ENCODE measurements at places on chromosomes 13 and 19. TPM values are rescaled to one million over a fixed set of nuclear protein-coding genes. Genes with fewer than 3 reads are reported as not detected.

The B3GNT8 gene
- total RNA-seq, result under 0.01 TPM

The PGLYRP2 gene
- total RNA-seq, result not detected

The OR7D2 gene
- total RNA-seq, result not detected

DNA sequence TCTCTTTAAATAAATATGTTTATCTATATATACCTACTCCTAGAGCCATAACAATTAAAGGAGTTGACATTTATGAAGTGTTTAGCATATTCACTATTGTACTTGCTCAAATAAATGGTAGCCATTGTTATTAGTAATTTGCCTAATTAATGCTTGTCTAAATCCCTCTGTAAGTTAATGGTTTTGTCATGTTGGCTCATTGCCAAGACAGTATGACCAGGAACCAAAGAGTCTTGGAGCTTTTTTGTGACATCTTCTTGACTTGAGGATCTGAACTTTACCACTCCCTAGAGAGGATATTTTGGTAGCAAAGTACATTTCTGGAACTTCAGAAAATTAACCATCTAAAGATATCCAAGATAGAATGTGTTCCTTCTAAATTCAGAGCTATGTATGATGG is 15.5 kb downstream of the FRY start:
- DNase-seq, result no peak

The CNFN gene
- total RNA-seq, result not detected

DNA sequence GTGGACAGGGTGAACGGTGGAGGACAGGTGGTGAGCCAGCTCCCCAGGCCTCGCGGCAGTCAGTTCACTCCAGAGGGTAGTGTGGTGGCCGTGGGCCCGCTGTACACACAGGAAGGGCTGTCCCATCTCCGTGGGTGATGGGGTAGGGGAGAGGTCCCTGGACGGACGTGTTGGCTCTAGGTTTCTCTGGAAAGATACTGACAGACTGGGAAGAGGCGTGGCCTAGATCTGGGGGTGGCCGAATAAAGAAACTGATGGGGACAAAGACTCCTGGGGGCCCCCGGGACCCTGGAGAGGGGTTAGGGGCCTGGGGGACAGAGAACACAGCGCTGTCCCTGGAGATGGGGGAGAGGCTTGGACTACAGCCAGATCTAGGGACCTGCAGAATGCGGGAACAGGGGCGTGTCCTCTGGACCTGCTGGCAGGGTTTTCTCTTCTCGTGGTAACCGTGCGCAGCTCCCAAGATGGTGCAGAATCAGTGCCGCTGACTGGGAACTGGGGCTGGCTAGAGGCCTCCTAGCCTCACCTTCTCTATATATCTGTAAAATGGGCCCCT is 4.0 kb upstream of the PRAM1 start:
- no peak for DNase-seq

DNA sequence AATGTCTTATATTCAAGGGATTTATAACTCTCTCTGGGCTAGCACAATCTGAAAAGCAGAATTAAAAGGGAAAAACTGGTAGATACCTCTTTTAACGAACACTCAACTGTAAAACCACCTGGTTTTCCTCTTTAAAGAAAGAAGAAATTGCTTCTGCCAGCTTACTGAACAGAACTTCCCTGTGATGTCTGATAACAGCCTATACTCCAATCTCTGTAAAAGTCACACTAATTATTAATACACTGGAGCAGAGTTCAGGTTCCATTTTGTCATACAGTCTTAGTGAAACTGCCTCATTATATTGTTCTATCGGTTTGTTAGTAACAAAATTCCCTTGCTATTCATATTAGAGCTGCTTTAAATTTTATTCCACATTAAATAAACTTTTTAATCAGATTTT is 251.0 kb upstream of the STARD13 start:
- DNase-seq, result no peak

All from IMR-90 (cell line).